T47D (cell line): ENCODE measurements at places on chromosomes 13 and 19.

DNA sequence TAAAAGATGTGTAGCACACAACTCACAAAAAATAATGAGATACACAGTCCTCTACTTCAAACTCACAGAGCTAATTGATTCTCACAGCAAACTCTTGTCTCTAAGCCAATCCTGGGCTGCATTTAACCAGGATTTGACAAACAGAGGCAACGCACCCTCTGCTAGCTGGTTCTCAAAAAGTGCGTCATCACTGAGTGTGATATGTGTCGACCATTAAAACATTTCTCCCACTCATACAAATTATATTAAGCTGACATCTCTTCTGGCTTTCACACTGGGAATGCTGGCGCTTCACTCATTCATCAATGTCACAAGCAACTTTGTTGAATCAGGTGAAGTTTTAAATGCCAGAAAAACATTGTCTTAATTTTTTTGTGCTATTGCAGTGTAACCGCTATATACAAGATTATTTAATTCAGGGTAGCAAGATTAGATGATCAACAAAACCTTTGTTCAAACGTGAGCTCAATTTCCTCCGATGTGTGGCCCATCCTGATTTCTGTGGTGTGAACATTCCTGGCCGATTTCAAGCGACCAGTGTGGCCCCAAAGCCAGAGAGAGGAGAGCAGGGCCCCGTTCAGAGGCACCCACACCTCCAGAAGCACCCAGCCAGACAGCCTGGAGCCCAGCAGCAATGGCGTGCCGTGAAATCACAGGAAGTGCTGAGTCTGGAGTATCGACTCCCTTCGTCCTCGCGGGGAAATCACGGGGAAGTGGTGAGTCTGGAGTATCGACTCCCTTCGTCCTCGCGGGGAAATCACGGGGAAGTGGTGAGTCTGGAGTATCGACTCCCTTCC lies 49.4 kb downstream of the RASA3 start:
- no peak for DNase-seq

GRCh38 chr19:8320564-8321066 lies 560 bp downstream of the NDUFA7 start:
- DNase-seq = no peak

GRCh38 chr19:620166-620862 lies 13.0 kb downstream of the POLRMT start:
- DNase-seq = no peak

DNA sequence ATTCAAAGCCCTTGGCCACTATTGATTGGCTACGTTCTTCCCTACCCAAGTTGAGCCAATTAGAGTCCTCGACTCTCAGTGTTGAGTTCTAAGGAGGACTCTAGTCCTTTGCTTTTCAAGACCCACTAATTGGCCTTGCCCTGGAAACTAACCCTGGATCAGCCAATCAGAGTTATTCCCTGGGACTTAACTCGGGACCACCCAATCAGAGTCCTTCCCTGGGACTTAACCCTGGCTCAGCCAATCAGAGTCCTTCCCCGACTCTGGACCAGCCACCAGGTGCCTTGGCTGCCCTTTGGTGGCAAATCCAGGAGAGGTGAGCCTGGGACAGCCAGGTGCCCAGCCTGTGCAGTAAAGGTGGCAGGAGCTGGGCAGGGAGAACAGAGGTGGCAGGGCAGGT lies 28.7 kb downstream of the ATP8B3 start:
- DNase-seq = no peak

GRCh38 chr13:40063703-40064102 lies 408.2 kb downstream of the COG6 start:
- DNase-seq = no peak

DNA sequence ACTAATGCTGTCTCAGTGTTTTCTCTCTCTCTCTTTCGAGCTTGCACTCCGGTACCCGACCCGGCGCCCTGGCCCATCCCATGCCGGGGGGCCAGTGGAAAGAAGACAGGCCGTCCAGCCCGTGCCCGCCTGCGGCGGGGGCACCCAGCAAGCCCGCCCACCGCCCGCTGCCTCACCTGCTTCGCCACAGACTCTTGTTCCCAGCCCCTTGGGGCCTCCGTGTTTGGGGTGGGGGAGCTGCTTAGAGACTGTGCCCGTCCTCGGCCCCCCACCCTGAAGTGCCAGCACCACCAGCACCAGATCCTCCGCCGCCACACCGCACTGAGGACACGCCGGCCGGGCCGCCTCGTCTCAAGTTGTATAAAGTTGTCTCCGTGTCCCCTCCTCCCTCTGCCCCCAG lies 2.4 kb downstream of the LENG9 start:
- DNase-seq = no peak

GRCh38 chr13:113493315-113493951 lies 2.9 kb upstream of the DCUN1D2 start:
- DNase-seq = peak; percentile 87

- no peak for DNase-seq
Measured at GRCh38 chr19:30778061-30778460, 405.9 kb downstream of the ZNF536 start.

GRCh38 chr13:97388373-97388772 lies 45.6 kb upstream of the RAP2A start:
- no peak for DNase-seq

- DNase-seq = no peak
Measured at GRCh38 chr13:40592035-40592434, 74.4 kb downstream of the FOXO1 start.

DNA sequence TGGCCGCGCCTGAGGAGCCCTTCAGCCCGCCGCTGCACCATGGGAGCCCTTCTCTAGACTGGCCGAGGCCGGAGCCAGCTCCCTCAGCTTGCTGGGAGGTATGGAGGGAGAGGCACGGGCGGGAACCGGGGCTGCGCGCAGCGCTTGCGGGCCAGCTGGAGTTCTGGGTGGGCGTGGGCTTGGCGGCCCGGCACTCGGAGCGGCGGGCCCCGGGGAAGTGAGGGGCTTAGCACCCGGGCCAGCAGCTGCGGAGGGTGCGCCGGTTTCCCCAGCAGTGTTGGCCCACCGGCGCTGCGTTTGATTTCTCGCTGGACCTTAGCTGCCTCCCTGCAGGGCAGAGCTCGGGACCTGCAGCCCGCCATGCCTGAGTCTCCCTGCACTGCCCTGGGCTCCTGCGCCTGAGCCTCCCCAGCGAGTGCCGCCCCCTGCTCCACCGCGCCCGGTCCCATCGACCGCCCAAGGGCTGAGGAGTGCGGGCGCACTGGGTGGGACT lies 1890.0 kb upstream of the PCDH20 start:
- DNase-seq = no peak

- DNase-seq = no peak
Measured at GRCh38 chr19:18386543-18387271, 749 bp downstream of the GDF15 start.

GRCh38 chr13:37446503-37446902 lies 152.1 kb downstream of the POSTN start:
- DNase-seq = no peak

DNA sequence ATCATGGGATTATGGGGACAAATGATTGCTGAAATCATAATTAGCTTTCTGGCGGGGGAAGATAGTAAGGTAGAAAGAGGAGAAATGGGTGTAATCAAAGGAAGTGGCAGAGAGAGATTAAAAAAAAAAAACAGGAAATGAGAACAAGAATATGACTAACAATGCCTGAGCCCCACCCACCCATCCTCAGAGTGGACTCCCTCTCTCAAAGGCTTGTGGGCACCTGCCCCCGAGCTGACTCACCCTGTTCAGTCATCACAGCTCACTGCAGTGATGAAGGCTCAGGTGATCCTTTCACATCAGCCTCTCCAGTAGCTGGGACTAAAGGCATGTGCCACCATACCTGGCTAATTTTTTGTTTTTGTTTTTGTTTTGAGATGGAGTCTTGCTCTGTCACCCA lies 26.4 kb upstream of the TPT1 start:
- DNase-seq = no peak

GRCh38 chr19:45791744-45792469 lies 738 bp downstream of the DMWD start:
- DNase-seq = no peak

DNA sequence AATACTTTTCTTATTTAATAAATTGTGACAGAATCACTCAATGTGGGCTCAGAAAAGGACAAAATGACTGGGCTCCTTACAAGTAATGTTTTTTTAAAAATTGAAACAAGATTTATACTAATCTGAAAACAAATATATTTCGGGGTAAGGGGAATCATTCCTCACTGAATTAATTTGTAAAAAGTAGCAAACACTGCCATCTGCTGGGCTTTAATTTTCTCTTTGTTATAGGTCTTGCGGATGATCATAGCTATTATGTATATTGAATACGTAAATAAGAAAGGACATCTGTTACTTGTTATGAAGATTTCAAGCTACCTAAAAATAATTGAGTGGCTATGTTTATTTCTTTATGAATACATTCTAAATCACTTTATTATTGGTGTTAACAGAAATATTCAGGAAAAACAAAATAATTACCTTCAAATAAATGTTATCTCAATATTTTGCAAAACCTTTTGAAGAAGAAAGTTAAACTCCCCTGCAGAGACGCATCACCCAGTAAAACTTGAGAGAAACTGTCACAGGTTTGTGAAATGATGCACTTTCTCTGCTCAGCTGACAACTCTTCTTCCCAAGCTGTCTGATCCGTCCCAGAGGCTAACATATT lies 17.8 kb upstream of the ENOX1 start:
- no peak for DNase-seq
